ENCODE measurements at places on chromosomes 1 and 21. TPM values are rescaled to one million over a fixed set of nuclear protein-coding genes. Genes with fewer than 3 reads are reported as not detected.
A peak's percentile ranks its signal among the peaks of the same experiment; 100 is the strongest.

GRCh38 chr1:30081379-30082102 is 641.8 kb downstream of the MATN1 start:
- DNase-seq, result no peak

- peak; percentile 47 for DNase-seq
These were observed 1.5 kb downstream of the TGFB2 start for GRCh38 chr1:218346391-218347204.

The ANKRD65 gene
- 1.3 TPM for total RNA-seq

DNA sequence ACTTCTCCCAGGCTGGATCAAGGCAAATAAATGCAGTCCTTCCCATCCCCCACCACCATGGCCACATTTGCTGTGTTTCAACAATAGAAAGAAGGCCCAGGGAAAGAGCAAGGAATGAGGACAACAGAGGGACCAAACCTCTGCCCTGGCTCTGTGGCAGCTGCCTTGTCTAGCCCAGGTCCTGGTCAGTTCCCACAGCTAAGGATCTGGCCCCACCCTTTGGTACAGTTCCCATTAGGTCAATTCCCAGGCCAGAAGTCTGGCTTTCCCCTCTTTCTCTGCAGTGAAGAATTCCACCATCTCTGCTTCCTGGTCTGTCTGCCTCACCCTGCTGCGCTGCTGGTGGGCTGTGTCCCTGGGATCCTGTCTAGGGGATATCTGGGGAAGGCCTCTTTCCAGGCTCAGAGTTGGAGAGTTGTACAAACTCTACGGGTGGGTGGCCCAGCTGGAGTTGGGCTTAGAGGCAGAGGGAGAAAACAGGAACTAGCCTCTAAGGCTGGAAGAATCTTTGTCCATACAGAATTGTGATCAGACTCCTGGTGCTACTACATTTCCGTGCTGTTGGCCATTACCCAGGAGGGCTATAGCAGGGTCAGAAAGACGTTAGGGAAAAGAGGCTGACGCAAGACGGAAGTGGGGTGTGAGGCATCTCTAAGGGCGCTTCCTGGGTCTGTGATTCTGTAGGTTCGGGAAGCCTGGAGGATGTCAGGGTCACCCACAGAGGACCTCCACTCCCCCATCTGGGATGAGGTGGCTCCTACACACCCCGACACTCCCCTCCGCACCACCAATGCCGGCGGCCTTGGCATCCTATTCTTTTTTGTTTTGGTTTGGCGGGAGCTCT is 953 bp upstream of the NDUFS2 start:
- DNase-seq, result peak; percentile 84

DNA sequence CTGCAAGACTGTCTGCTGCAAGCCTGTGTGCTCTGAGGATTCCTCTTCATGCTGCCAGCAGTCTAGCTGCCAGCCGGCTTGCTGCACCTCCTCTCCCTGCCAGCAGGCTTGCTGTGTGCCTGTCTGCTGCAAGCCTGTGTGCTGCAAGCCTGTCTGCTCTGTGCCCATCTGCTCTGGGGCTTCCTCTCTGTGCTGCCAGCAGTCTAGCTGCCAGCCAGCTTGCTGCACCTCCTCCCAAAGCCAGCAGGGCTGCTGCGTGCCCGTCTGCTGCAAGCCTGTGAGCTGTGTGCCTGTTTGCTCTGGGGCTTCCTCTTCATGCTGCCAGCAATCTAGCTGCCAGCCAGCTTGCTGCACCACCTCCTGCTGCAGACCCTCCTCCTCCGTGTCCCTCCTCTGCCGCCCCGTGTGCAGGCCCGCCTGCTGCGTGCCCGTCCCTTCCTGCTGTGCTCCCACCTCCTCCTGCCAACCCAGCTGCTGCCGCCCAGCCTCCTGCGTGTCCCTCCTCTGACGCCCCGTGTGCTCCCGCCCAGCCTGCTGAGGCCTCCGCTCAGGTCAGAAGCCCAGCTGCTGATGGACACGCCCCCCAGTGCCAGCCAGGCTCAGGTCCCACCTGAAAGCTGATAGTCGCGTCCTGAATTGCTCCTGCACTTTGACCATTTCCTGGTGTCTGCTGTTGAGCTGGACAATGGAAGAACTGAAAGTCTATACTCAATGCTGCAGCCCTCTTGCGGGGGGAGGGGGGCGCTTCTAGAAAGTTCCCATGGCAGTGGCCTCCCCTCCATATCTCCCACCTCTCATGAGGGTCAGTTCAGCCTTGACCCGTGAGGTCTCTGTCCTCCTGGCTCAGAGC is 1.2 kb downstream of the KRTAP10-4 start:
- no peak for DNase-seq

The ETV3L gene
- total RNA-seq, result not detected

The RNPC3 gene
- 20.2 TPM for total RNA-seq
